Fibroblast of the aortic adventitia (primary cell): ENCODE measurements at places on chromosomes 2 and 18.
A peak's percentile ranks its signal among the peaks of the same experiment; 100 is the strongest.

DNA sequence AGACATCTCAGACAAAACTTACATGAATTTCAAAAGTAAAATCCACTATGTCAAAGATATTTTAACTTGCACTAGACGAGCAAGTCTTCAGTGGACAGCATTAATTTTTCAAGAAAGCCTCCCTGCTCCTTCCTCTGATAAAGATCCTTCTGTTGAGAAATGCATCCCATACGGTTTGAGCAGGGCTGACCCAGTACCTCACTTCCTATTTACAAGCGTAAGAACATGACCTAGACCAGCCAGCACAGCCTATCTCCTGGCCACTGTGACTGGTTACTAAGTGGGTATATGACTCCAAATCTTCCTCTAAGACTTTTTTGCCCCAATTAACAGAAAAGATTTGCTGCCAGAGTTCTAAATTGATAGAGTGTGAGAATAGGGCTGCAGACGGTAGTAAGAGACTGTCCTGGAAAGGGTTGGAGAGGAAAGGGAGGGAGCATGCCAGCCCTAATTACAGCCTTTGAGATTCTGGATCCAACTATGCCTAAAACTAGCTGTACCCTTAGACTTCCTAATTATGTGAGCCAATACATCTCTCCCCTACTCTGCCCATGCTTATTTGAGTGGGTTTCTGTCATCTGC is 108.4 kb downstream of the PRELID3A start:
- peak; percentile 39 for DNase-seq

DNA sequence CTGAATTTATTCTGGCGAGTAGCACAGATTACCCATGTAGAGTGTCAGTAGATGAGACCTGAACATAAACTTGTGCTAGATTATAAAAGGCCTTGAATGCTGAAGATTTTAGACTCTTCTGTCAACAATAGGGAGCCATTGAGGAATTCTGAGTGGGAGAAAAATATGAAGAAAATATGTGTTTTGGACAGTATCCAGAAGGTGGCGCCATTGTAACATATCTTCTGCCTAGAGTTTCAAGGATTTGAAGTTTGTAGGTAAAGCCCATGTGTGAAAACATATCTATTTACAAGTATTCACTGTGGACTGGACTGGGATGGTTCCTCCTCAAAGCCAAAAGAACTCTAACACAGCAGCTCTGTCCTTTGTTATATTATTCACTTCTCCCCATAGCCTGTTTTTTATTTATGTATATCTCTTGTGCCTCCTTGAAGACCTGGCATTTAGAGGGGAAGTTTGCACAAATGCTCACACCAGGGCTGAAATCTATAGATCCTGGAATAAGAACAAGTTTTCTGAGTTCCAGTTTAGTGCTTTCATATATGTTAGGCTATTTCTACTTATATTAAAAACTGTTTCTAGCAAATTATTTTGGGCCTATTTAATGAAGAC is 124.9 kb downstream of the RDH14 start:
- peak; percentile 93 for DNase-seq

- DNase-seq = no peak
Measured at GRCh38 chr2:119730671-119731177, 29.0 kb upstream of the PTPN4 start.

DNA sequence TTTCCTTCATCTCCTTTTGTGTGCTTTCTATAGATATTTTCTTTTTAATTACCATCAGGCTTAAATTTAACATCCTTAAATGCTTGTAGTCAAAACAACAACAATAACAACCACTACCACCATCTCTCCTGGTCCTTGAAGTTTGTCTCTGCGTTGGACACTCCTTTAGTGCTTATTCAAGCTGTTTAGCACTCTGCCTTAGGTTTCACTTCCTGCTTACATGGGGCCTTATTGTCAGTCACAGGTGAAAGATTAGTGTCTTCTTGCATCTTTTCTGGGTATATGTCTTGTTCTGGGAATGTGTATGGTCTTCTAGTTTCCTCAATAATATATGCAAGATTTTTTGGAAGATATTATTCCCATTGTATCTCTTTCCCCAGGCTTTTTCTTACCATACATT is 240.1 kb upstream of the NXPH2 start:
- DNase-seq = no peak

DNA sequence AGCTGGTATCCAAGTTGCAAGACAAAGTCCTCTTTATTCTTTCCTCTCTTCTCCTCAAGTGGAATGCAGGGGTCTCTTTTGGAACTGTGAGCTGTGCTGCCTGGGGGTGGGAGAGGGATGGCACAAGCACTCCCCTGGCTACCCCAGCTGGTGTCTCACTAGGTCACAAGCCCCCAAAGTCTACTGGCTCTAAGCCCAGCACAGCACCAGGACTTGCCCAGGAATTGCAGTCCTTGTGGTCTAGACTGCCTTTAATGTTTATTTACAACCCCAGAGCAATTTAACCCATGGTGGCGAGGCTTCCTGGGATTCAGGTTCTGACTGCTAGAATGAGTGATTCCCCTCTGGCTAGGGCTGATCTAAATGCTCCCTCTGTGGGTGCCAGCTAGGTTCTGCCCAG is 199.0 kb upstream of the STK17B start:
- no peak for DNase-seq

DNA sequence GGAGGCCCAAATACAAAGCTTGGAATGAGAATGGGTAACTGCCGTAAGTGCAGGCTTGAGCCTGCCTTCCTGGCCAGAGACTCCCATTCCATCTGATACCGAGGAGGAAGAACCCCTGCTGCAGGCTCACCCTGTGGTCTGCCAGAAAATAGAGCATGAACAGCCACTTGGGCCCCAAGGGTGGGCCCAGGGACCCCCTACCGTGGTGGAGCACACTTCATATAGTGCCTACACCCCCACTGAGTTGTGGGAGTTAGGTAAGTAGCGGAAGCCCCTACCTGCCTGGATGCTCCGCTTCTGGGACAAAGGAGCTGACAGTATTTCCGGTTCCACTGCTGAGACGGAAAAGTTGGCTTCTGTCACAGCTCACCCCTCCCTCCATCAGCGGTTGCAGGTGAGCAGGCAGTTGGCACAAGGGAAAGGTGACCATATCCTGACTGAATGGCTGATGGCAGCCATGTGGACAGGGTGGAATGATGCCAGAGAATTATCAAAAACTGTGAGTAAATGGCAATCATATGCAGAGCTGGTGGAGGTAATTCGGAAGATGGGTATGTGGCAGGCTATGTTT is 11.5 kb upstream of the C2orf42 start:
- DNase-seq = no peak

GRCh38 chr2:29987146-29987545 is 65.8 kb upstream of the ALK start:
- no peak for DNase-seq

GRCh38 chr2:240033330-240033678 is 3.1 kb upstream of the OR6B2 start:
- DNase-seq = no peak

GRCh38 chr2:31031132-31031706 is 107.0 kb downstream of the GALNT14 start:
- DNase-seq = no peak

DNA sequence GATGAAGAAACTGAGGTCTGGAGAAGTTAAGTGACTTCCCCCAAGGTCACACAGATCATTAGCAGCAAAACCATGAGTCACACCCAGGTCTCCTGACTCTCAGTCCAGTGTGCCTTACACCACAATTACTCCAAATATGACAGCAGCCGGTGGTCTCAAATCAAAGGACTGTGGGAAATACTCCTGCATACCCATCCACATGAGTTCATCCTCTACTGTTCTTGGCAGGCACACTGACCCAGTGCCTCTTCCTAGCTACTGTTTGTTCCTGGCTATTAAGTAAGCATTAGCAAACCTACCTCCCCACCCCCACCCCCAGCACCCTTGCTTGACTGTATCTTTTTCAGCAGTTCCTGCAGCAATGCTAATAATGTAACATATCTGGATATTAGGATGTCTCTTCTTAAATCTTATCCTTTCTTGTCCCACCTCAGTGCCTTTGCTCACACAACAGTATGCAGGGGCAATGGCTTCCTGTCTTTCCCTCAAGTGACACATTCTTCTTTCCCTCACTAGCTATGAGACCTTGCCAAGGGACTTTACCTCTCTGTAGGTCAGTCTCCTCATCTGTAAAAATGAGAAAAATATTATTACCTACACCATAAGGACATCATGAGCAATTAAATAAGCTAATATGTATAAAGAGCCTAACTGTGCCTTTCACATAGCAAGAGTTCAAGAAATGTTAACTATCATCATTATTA is 46.2 kb downstream of the FAM98A start:
- no peak for DNase-seq

- peak; percentile 33 for DNase-seq
Measured at GRCh38 chr2:20415511-20415918, 31.4 kb upstream of the RHOB start.

DNA sequence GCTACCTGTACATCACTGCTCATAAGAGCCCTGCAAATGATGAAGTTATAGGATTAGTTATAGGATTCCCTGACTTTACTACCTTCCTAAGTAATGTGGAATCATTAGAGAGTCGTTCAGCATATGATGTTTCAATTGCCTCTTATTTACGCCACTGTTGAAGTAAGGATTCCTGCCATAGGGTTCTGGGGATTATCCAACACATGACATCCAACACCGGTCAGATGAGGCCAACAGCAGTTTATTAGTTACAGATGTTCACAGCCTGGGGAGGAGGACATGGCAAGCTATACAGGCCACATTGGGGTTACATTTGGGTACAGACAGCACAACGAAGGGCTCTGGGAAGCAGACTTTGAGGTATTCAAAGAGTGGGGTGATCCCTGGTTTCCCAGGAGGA is 134.1 kb upstream of the MC4R start:
- peak; percentile 30 for DNase-seq

DNA sequence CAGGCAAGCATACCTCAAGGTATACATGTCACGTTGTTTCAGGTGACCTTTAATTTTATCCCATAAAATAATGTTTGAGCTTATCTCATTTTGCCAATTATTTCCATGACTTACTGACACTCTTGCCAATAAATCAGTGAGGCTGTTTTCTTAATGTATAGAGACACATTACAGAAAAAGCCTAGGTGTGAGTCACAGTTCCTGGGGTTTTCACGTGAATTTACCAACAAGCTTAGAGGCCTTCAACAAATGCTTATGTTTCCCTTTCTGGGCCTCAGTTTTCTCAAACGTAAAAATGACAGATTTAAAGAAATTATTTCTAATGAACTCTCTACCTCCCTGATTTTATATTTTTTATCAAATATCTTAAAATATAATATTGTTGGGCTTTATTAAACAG is 517.5 kb upstream of the SPHKAP start:
- no peak for DNase-seq

DNA sequence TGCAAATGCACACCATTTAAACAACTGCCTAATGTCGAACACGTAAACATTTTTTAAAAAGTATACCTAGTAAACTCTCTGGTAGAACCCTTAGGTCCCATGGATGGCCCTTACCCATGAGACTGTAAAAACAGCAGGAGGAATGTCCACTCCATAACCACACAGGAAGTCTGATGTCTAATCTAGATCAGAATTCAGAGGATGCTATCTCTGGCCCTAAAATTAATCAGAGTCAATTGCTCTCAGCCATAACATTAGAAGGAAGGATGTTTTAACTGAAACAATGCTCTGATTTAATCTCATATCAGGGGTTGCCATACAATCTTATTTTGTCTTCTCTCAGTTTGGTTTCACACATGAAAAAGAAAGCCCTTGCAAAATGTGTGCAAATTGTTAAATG is 416.3 kb upstream of the PIK3C3 start:
- no peak for DNase-seq

DNA sequence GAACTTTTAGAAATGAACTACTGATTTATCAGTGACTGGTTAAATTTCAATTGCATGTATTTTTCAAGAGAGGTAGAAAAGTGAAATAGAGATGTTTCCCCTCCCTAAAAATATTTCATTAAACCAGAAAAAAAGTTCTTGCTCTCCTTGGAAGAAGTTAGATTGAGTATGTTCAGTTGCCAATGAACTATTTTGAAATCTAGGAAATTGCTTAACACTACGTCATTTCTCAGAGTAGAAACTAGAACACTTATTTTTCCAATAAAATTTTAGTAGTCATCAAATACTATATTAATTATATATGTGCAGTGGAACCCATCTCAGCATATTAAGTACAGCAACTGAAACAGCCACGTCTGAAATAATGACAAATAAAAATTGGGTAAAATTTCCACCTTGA is 51.8 kb upstream of the STAT1 start:
- DNase-seq = peak; percentile 45

GRCh38 chr18:50726960-50727589 is 92.7 kb downstream of the MRO start:
- DNase-seq = no peak

- no peak for DNase-seq
Measured at GRCh38 chr2:105634198-105634597, 110.5 kb upstream of the NCK2 start.

- no peak for DNase-seq
Measured at GRCh38 chr2:80380736-80381135, 76.2 kb upstream of the LRRTM1 start.

- DNase-seq = peak; percentile 32
Measured at GRCh38 chr2:172986040-172986439, 89.6 kb upstream of the MAP3K20 start.

DNA sequence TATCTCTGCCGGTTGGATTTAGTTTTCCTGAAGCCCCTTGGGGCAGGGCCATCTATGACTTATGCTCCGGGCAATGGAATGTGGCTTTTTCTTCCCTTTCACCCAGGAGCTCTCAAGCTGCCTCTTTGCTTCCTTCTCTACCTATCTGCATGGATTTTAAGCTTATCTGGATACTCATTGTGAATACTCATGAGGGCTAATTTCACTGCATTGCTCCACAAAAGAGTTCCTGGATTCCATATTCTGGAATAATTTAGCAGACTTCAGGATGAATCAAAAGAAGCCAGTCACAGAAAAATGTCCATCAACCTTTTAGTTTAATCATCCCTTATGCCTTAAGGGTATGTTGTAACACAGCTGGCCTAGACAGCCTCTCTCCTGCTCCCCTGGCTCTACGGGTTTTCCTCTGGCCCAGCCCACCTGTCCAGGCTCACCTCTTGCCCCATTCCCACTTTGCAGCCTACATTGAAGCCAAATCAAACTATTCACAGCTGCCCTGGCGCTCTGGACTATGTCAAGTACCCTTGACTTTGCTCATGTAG is 122.8 kb upstream of the RMDN2 start:
- peak; percentile 43 for DNase-seq

GRCh38 chr2:10022041-10022421 is 21.3 kb upstream of the KLF11 start:
- DNase-seq = no peak

DNA sequence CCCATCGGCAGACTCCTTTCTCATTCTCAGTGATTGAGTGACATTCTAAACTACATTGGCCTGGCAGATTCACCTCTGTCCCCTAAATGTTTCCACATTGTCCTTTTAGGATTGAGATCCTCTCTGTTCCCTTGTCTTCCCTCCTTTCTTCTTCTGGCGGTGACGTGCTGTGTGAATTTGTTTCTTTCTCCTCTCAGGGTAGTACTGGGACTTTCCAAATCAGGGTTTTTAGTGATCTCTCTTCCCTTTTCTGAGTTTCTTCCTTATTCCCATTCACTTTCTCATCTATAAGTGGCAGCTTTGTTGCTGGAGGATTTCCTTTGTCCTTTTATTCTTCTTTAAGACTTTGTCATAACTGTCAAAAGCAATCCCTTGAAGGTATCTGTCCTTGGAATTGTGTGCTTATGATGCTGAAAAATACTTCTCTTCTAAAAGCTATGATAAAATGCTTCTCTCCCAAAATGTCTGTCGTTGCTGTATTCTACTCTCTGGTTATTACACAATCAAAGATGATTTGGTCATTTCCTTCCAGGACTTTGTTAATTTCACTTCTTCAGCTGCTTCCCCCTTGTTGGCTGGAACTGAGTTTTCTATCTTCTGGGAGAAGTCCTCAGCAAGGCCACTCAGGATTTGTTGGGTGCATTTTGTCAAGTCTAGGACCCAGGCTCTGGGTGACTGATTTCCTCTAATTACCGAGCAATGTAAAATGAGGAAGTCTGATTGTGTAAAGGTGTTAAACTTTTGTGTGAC is 4.9 kb upstream of the IL1B start:
- DNase-seq = no peak
